ENCODE measurements at places on chromosomes 5 and 9. TPM values are rescaled to one million over a fixed set of nuclear protein-coding genes. Genes with fewer than 3 reads are reported as not detected.

Gene DENND4C
- 13.0 TPM for total RNA-seq

Gene URM1
- total RNA-seq: 23.8 TPM

Gene PFN3
- not detected for total RNA-seq

Gene OR1L1
- not detected for total RNA-seq

Gene CARD9
- total RNA-seq: 0.19 TPM

Gene PCDHB4
- total RNA-seq: 0.34 TPM

Gene CAVIN4
- total RNA-seq: 0.08 TPM

Gene GPR150
- 0.47 TPM for total RNA-seq

Gene LHX3
- total RNA-seq: not detected

Gene SOWAHA
- not detected for total RNA-seq

Gene SMIM33
- total RNA-seq: not detected

Gene FSTL4
- total RNA-seq: 2.3 TPM

Gene AHRR
- total RNA-seq: 0.94 TPM

Gene SPATA31A3
- not detected for total RNA-seq

Gene CDH9
- not detected for total RNA-seq

Gene ADAMTSL1
- 9.3 TPM for total RNA-seq

Gene TMEM174
- not detected for total RNA-seq

Gene CFAP157
- not detected for total RNA-seq

Gene ARHGEF37
- total RNA-seq: 3.3 TPM

Gene PCDHGA6
- 0.16 TPM for total RNA-seq

Gene FRMPD1
- total RNA-seq: under 0.01 TPM

Gene SEMA4D
- 1.6 TPM for total RNA-seq

Gene PCDHGA9
- total RNA-seq: 0.70 TPM

Gene GLRA1
- total RNA-seq: not detected

Gene BTNL3
- total RNA-seq: not detected

Gene IFNA5
- total RNA-seq: not detected

Gene PDZD2
- 5.1 TPM for total RNA-seq

Gene CDX1
- total RNA-seq: not detected

Gene NSG2
- total RNA-seq: not detected

Gene LCN9
- not detected for total RNA-seq

Gene F12
- 7.5 TPM for total RNA-seq

Gene CCDC112
- 7.1 TPM for total RNA-seq

Gene MEGF10
- 0.08 TPM for total RNA-seq

Gene RELL2
- 5.6 TPM for total RNA-seq

Gene SLC22A4
- 2.2 TPM for total RNA-seq

Gene NUTM2G
- not detected for total RNA-seq

Gene TRPM6
- total RNA-seq: 0.08 TPM

Gene PDE4D
- total RNA-seq: 3.6 TPM

Gene EIF4E1B
- not detected for total RNA-seq

Gene RGS7BP
- not detected for total RNA-seq

Gene PCDHB8
- total RNA-seq: not detected

Gene SOHLH1
- not detected for total RNA-seq

Gene BRD3OS
- 10.8 TPM for total RNA-seq

Gene ECSCR
- total RNA-seq: not detected

Gene PCDHGB3
- 0.31 TPM for total RNA-seq

Gene DOK3
- total RNA-seq: 0.55 TPM

All from hair follicular keratinocyte (primary cell).